Neuronal stem cell (in vitro differentiated cells): ENCODE measurements at places on chromosomes 2 and 18.

DNA sequence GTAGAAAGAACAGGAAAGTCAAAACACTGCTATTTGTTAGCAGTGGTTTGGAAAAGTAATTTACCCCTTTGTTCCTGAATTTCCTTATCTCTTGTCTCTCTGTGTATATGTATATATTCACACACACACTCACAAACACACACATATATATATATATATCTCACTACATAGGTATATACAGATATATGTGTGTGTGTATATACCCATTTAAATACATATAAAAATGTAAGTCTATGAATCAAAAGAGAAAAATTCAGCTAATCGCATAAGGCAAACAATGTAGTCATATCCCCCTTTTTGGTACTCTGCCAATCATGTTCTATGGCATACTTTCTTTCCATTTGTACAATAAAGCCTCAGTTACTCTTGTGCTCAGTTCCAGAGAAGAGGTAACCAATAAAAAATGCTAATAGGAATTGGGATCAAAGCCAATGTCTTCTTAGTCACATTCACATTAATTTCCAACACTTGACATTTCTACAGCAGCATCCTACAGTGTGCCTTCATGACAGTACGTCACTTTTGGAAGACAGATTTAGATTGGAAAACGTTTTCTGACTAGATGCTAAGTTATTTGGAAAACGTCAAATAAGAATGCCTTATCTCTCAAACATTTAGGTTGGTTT, 94.6 kb downstream of the MC4R start:
- no peaks in the 10 kb centered on the region for H3K27me3 ChIP-seq
- no peak for DNase-seq
- no peak overlapping the region for H3K27ac ChIP-seq
- no peaks in the 10 kb centered on the region for H3K4me1 ChIP-seq

GRCh38 chr2:169900686-169901085, 73.4 kb downstream of the UBR3 start:
- no peak for DNase-seq
- H3K27ac ChIP-seq: no peak overlapping the region
- no peaks in the 10 kb centered on the region for H3K36me3 ChIP-seq
- H3K4me3 ChIP-seq: no peak overlapping the region
- H3K27me3 ChIP-seq: no peaks in the 10 kb centered on the region

- peaks cover 10% of the 10 kb centered on the region for H3K36me3 ChIP-seq
- DNase-seq: no peak
- H3K27me3 ChIP-seq: no peaks in the 10 kb centered on the region
- no peaks in the 10 kb centered on the region for H3K4me1 ChIP-seq
- H3K4me3 ChIP-seq: no peak overlapping the region
Observed at GRCh38 chr18:7071600-7071999, 46.0 kb downstream of the LAMA1 start.

- H3K4me1 ChIP-seq: peaks cover 1% of the 10 kb centered on the region
- no peak for DNase-seq
- no peaks in the 10 kb centered on the region for H3K27me3 ChIP-seq
- H3K27ac ChIP-seq: no peak overlapping the region
Observed at GRCh38 chr2:165901620-165902298, 51.8 kb downstream of the TTC21B start.

DNA sequence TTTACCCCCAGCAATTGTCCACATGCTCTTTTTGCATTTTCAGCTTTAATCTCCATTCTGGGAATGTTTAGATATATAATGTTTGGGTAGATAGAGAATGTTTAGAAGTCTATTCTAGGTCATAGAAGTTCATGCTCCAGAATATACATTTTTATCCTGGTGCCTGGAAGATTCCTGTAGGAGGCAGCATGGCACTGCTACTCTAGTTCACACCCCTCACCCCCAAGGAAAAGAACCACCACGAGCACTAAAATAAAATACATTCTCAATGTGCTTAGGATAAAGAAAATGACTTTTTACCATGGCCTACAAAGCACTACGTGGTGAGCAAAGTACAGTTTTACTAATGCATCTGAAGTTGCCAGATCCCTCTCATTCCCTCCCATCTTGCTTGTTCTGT, 53.8 kb downstream of the MYO1B start:
- H3K4me3 ChIP-seq: no peak overlapping the region
- H3K27me3 ChIP-seq: no peaks in the 10 kb centered on the region
- peaks cover 6% of the 10 kb centered on the region for H3K36me3 ChIP-seq
- DNase-seq: no peak
- H3K27ac ChIP-seq: no peak overlapping the region

DNA sequence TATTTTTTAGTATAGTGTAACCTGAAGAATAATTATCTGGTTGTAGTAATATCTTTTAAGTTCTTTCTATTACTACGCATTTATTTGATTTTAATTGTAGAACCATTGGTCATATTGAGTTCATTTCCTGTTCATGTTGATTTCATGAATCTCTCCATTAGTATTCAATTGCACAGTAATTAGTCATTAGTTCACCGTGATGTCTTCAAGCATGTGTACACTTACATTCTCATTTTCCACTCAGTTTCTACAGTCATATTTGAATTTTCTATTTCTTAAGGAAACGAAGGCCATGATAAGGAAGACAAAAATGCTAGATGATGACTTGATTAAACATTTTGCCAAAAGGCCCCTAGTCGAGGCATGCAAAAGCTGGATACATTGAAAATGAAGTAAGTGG, 333.7 kb upstream of the FANCL start:
- no peaks in the 10 kb centered on the region for H3K36me3 ChIP-seq
- H3K27ac ChIP-seq: no peak overlapping the region
- no peaks in the 10 kb centered on the region for H3K4me1 ChIP-seq
- no peak overlapping the region for H3K4me3 ChIP-seq

- H3K4me1 ChIP-seq: no peaks in the 10 kb centered on the region
- no peaks in the 10 kb centered on the region for H3K27me3 ChIP-seq
- no peak overlapping the region for H3K4me3 ChIP-seq
- DNase-seq: no peak
- H3K27ac ChIP-seq: no peak overlapping the region
- H3K36me3 ChIP-seq: peaks cover 7% of the 10 kb centered on the region
Observed at GRCh38 chr2:138536302-138536701, 34.7 kb downstream of the SPOPL start.

DNA sequence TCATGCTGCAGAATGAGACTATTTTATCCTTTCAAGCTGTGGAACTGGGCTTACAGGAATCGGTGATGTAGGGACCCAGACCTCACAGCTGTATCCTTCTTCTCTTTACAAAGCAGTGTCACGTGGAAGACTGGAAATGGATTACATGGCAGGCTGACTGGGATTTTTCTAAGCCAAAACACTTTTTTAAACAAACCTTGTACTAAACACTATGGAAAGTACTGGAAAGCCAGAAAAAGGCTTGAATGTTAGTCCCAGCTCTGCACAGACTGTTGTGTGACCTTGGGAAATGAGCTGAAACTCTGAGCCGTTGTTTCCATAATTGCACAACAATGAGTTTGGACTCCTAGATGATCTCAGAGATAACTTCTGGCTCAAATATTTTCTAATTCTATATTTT, 7.6 kb upstream of the ADAM23 start:
- DNase-seq: no peak
- H3K36me3 ChIP-seq: no peaks in the 10 kb centered on the region
- peaks cover 15% of the 10 kb centered on the region for H3K27me3 ChIP-seq

- no peak for DNase-seq
- peaks cover 78% of the 10 kb centered on the region for H3K36me3 ChIP-seq
- no peak overlapping the region for H3K27ac ChIP-seq
- H3K4me3 ChIP-seq: no peak overlapping the region
- no peaks in the 10 kb centered on the region for H3K4me1 ChIP-seq
Observed at GRCh38 chr2:197426723-197427603, 7.9 kb downstream of the SF3B1 start.

DNA sequence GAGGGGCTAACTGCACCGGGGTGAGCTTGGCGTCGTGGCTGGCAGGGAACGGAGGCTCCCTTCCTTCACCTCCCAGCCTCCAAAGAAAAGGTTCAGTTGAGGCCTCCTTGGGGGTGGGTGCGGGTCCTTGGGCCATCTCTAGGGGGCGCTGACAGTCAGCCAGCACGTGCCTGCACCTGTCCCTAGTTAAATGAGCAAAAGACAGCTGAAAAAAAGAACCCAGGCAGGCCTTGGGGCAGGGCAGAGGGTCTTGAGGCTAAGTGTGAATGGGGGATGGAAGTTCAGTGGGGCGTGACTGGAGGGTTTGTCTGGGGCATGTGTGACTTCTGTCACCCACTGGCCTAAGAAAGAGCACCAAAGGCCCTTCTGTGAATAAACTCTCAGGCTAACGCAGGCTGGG, 56.4 kb downstream of the ZFP36L2 start:
- no peak overlapping the region for H3K4me3 ChIP-seq
- no peaks in the 10 kb centered on the region for H3K36me3 ChIP-seq
- H3K4me1 ChIP-seq: peaks cover 22% of the 10 kb centered on the region
- no peak overlapping the region for H3K27ac ChIP-seq

DNA sequence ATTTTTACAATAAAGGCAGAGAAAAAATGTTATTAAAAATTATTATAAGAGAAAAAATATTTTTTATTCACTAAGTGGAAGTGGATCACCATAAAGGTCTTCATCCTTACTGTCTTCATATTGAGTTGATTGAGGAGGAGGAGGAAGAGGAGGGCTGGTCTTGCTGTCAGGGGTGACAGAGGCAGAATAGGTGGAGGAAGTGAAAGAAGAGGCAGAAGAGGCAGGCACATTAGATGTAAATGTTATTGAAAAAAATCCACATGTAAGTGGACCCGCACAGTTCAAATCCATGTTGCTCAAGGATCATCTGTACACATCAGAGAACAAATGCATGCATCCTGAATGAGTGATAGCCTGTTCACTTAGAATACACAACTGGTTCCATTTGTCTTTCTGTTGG, 6.4 kb upstream of the SPATS2L start:
- H3K27ac ChIP-seq: no peak overlapping the region
- H3K4me3 ChIP-seq: no peak overlapping the region
- no peak for DNase-seq
- peaks cover 4% of the 10 kb centered on the region for H3K4me1 ChIP-seq
- no peaks in the 10 kb centered on the region for H3K27me3 ChIP-seq
- no peaks in the 10 kb centered on the region for H3K36me3 ChIP-seq

GRCh38 chr18:8806100-8806797, 100.9 kb downstream of the MTCL1 start:
- peaks cover 32% of the 10 kb centered on the region for H3K36me3 ChIP-seq
- no peak overlapping the region for H3K27ac ChIP-seq
- H3K4me3 ChIP-seq: no peak overlapping the region
- DNase-seq: no peak
- H3K27me3 ChIP-seq: no peaks in the 10 kb centered on the region

- H3K27ac ChIP-seq: no peak overlapping the region
- no peaks in the 10 kb centered on the region for H3K27me3 ChIP-seq
- no peaks in the 10 kb centered on the region for H3K4me1 ChIP-seq
- no peaks in the 10 kb centered on the region for H3K36me3 ChIP-seq
- DNase-seq: no peak
- H3K4me3 ChIP-seq: no peak overlapping the region
Observed at GRCh38 chr2:129502781-129503180, 476.7 kb upstream of the RAB6C start.

- H3K4me3 ChIP-seq: no peak overlapping the region
- H3K36me3 ChIP-seq: peaks cover 35% of the 10 kb centered on the region
- DNase-seq: no peak
- no peak overlapping the region for H3K27ac ChIP-seq
Observed at GRCh38 chr2:127953849-127954248, 68.1 kb upstream of the AMMECR1L start.

DNA sequence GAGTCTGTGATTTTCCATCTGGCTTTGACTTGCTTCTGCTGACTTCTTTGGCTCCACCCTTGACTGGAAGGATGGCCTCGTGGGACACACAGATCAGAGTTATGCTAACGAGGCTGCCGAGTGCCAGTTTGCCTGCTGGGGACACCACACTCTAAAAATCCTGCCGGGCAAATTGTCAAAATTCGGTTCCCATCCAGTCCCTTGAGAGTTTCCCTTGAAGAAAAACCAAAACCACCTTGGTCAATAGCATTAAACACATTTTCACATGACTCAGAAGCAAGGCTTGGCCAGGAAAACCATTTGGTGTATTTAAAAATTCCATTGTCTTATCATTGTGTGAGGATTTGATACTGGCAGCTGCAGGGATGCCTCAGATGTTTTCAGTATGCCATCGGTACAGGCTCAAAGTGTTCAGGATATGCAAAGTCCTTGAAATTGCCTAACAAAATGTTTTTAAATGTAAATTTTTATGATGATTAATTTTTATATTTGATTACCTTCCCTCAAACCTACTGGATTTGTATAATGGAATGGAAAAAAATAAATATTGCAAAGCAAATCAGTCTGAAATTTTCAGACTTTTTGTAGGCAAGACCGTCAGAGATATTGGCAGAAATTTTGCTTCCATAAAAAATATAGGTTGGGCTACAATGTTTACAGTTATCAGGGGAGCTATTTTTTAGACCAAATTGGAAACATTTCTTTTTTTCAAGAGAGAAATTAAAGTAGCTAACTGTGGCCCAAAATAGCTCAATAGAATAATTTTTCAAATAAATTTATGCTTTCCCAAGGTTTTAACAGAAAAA, 41.6 kb downstream of the KCNE4 start:
- DNase-seq: no peak
- H3K36me3 ChIP-seq: no peaks in the 10 kb centered on the region
- H3K4me1 ChIP-seq: peaks cover 7% of the 10 kb centered on the region
- no peak overlapping the region for H3K27ac ChIP-seq
- no peaks in the 10 kb centered on the region for H3K27me3 ChIP-seq

DNA sequence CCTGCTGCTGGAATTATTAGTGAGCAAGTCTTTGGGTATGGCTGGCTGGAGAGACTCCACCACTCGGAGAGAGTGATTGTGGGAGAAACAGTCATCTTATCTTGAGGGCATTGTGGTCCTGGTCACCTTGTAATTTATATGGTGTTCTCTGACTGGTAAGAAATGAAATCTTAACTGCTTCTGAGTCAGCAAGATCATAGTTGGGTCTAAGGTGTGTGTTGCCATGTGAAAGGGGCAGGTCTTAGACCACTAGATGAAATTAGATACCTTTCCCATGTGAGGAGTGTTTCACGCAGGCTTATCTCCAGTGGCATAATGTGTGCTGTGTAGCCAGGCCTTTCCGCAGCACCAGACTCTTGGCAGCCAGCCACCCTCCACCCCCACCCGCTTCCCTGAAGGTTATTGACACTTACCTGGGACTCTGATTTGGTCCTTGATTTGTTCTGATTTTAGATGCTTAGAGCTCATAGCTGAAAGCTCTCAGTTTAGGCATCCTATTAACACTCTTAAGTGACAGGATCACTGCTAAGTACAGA, 7.7 kb downstream of the MAPRE3 start:
- H3K4me3 ChIP-seq: no peak overlapping the region
- DNase-seq: no peak
- no peaks in the 10 kb centered on the region for H3K4me1 ChIP-seq
- no peaks in the 10 kb centered on the region for H3K36me3 ChIP-seq
- no peak overlapping the region for H3K27ac ChIP-seq
- H3K27me3 ChIP-seq: no peaks in the 10 kb centered on the region

- H3K4me3 ChIP-seq: no peak overlapping the region
- no peak overlapping the region for H3K27ac ChIP-seq
- no peaks in the 10 kb centered on the region for H3K27me3 ChIP-seq
- DNase-seq: no peak
- peaks cover 18% of the 10 kb centered on the region for H3K36me3 ChIP-seq
- H3K4me1 ChIP-seq: no peaks in the 10 kb centered on the region
Observed at GRCh38 chr18:35979112-35979511, 6.6 kb downstream of the RMP24 start.
